ENCODE measurements at places on chromosomes 5 and 9. TPM values are rescaled to one million over a fixed set of nuclear protein-coding genes. Genes with fewer than 3 reads are reported as not detected.

The LCN10 gene
- total RNA-seq, result 0.33 TPM

The CCL28 gene
- 20.9 TPM for total RNA-seq

The SLC27A4 gene
- total RNA-seq, result 29.9 TPM

The PCDHGC4 gene
- 4.2 TPM for total RNA-seq

The LHX3 gene
- not detected for total RNA-seq

The C1QTNF2 gene
- 0.17 TPM for total RNA-seq

The PCDHGA8 gene
- total RNA-seq, result 4.0 TPM

The SPARC gene
- total RNA-seq, result 3,440 TPM

The GRIA1 gene
- total RNA-seq, result 2.4 TPM

The ATP6V0E1 gene
- total RNA-seq, result 289 TPM

The PPP1R26 gene
- 15.6 TPM for total RNA-seq

The ACOT12 gene
- total RNA-seq, result 1.1 TPM

The OCLN gene
- total RNA-seq, result 1.1 TPM

The TAF11L10 gene
- total RNA-seq, result not detected

The ARSB gene
- 43.7 TPM for total RNA-seq

The BDP1 gene
- total RNA-seq, result 23.8 TPM

The RAD50 gene
- 29.7 TPM for total RNA-seq

The ALDH1A1 gene
- total RNA-seq, result 2.8 TPM

The KCNV2 gene
- not detected for total RNA-seq

The CTXN3 gene
- not detected for total RNA-seq

The LRRTM2 gene
- total RNA-seq, result 0.63 TPM

The GFI1B gene
- total RNA-seq, result not detected

The DBH gene
- not detected for total RNA-seq

The CDO1 gene
- 10.9 TPM for total RNA-seq

The SLCO6A1 gene
- total RNA-seq, result not detected

The HAVCR2 gene
- total RNA-seq, result 0.33 TPM

The MEIKIN gene
- not detected for total RNA-seq

The SPINK6 gene
- total RNA-seq, result not detected

The TBC1D13 gene
- total RNA-seq, result 17.8 TPM

The FAM221B gene
- not detected for total RNA-seq

The SNCAIP gene
- total RNA-seq, result 0.13 TPM

The RNF130 gene
- 34.7 TPM for total RNA-seq

The GRHPR gene
- total RNA-seq, result 124 TPM

The SMIM33 gene
- total RNA-seq, result not detected

The INSL4 gene
- total RNA-seq, result not detected

The NTRK2 gene
- total RNA-seq, result 1.0 TPM

The CD14 gene
- total RNA-seq, result 4.8 TPM

The GTF3C5 gene
- 23.8 TPM for total RNA-seq

The HINT1 gene
- total RNA-seq, result 91.1 TPM

The COL15A1 gene
- 229 TPM for total RNA-seq

The GPR150 gene
- 0.40 TPM for total RNA-seq
